Endothelial cell (in vitro differentiated cells): ENCODE measurements at places on chromosomes 5 and 9. TPM values are rescaled to one million over a fixed set of nuclear protein-coding genes. Genes with fewer than 3 reads are reported as not detected.

DNA sequence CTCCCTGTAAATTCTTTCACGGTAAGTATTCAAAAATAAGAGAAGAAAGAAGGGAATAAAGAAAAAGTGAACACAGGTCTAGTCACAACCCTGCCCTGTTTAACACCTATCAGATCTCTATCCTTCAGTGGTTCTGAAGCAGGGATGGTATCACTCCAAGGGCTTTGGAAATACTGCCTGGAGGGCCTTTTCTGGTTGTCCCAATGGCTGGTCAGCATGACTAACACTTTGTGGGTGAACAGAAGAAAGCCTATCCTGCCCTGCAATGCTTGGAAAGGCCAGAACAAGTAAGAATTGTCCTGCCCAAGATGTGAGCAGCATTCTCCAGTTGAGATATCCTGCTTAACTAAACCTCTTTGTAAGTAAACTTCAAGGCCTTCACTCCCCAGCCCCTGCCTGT, 124.9 kb downstream of the TMEM167A start:
- DNase-seq, result no peak

- no peak for DNase-seq
Observed at GRCh38 chr5:163339148-163339547, 98.2 kb upstream of the CCNG1 start.

DNA sequence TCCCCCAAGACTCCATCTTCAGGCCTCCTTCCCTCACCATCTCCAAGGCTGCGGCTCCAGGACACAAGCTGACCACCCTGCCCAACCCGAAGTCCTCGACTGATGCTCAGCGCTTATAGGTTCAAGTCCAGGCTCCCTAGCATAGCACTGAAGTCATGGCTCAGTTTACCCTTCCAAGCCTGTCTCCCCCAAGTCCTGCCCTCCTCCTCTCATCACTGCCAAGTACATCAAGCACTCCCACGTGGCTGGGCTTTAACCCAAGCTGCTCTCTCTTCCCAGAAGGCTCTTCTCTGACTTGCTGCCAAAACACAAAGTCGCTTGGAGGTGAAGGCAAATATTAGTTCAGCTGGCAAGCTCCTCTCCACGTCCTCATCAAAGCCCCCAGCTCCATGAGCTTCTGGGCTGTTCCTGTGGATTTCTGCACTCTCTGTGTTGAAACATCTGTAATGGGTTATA, 22.1 kb upstream of the MARCHF6 start:
- DNase-seq, result no peak

- DNase-seq, result no peak
Observed at GRCh38 chr5:73766902-73767301, 140.9 kb downstream of the ARHGEF28 start.

DNA sequence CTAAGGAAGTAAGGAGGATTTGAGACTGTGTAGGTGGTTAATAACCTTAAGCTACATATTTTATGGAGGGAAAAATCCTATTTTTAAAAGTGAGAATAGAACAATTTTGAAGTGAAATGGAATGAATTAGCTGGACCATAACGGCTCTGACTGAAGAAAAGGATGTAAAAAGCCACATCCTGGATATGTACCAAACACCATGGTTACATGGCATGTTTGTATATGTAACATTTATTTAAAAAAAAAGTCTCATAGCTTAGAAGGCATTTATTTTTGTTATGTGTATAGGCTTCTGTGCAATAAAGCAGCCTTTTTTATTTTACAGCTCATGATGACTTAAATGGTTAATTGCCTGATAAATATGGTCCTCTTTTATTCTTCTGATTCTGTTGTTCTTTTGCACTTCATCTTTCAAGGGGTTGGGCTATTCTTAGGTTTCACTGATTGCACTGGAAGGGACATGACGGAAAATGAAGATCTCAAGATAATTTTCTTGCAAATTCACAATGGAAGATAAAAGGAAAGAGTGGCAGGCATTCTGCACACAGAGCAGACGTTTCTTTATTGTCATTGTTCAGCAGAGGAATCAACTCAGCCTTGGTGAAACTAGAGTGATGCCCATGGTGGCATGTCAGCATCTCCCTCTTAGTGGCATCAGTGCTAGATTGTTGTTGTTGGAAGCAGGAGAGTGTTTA, 63.1 kb downstream of the DOCK8 start:
- DNase-seq, result no peak

DNA sequence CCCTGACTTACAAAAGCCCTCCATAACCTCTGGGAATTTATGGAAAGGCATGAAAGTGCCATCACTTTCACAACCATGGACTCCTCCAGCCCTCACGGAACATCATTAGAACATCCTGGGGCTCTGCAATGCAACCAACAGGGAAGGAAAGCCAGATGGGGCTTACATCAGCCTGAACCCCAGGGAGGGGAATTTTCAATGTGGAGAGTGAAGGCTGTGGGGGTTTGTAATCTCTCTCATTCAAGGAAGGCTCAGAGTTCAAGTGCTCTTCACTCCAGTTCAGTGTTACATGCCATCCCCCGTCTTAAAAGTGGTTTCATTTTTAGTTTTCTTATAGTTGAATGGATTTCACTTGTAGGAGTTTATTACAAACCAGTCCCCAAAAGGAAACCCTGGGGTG, 5.7 kb downstream of the SPRY4 start:
- no peak for DNase-seq

Gene LHX6
- total RNA-seq, result 6.0 TPM

Gene NR5A1
- total RNA-seq, result 1.2 TPM

Gene SVEP1
- 0.08 TPM for total RNA-seq
